Esophagus muscularis mucosa (tissue), 4 donors: ENCODE measurements at places on chromosomes 12 and 14. TPM values are rescaled to one million over a fixed set of nuclear protein-coding genes. Genes with fewer than 3 reads are reported as not detected.

The G2E3 gene
- 6.7 TPM for total RNA-seq

The CEP83 gene
- total RNA-seq: 21.2 TPM

The EFS gene
- total RNA-seq: 13.1 TPM

The HIGD1C gene
- not detected for total RNA-seq

The RIPK3 gene
- 5.8 TPM for total RNA-seq

The SIRT4 gene
- total RNA-seq: 2.1 TPM

The LTBP2 gene
- total RNA-seq: 88.4 TPM

The EIF2S3B gene
- total RNA-seq: 0.17 TPM

The SDS gene
- total RNA-seq: 13.6 TPM

The KLRK1 gene
- 0.19 TPM for total RNA-seq

The C12orf54 gene
- not detected for total RNA-seq

The RFLNA gene
- total RNA-seq: 1.2 TPM

The MIPOL1 gene
- 6.5 TPM for total RNA-seq

GRCh38 chr12:104823985-104824461, 134.1 kb downstream of the SLC41A2 start:
- no peaks in the 10 kb centered on the region for H3K36me3 ChIP-seq
- no peak overlapping the region for H3K4me3 ChIP-seq
- no peaks in the 10 kb centered on the region for H3K4me1 ChIP-seq
- no peak overlapping the region for H3K27ac ChIP-seq
- no peak for DNase-seq

- H3K4me3 ChIP-seq: no peak overlapping the region
- H3K36me3 ChIP-seq: no peaks in the 10 kb centered on the region
- no peak overlapping the region for H3K27ac ChIP-seq
- H3K27me3 ChIP-seq: no peaks in the 10 kb centered on the region
Measured at GRCh38 chr14:55418411-55418810, 6.8 kb upstream of the ATG14 start.

GRCh38 chr12:57058454-57058853, 8.5 kb upstream of the MYO1A start:
- H3K27ac ChIP-seq: no peak overlapping the region
- H3K36me3 ChIP-seq: peaks cover 20% of the 10 kb centered on the region
- H3K4me3 ChIP-seq: no peak overlapping the region

DNA sequence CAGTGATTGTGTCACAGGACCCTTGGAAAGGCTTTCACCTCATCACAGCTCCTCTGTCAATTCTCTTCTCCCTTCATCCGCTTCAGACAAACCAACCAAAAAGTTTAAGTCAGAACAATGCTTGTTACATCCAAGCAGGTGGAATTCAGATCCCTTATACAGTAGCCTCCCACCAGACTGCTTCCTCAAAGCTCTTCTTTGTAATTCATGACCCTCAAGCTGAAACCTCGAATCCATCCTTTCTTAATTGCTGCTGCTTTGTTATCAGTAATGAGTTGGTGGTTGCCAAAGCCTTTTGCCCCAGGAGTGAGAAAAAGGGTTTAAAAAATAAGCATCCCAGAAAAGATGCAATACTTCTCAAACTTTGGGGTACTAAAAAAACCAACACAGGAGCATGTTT, 9.5 kb downstream of the BEST3 start:
- no peak for DNase-seq
- no peaks in the 10 kb centered on the region for H3K27me3 ChIP-seq
- no peaks in the 10 kb centered on the region for H3K36me3 ChIP-seq
- no peak overlapping the region for H3K4me3 ChIP-seq
- H3K27ac ChIP-seq: no peak overlapping the region
- no peaks in the 10 kb centered on the region for H3K4me1 ChIP-seq

- no peaks in the 10 kb centered on the region for H3K36me3 ChIP-seq
- H3K27me3 ChIP-seq: no peaks in the 10 kb centered on the region
- H3K4me3 ChIP-seq: peak overlapping the region; percentile 97
- DNase-seq: no peak
- H3K27ac ChIP-seq: peak overlapping the region; percentile 99
Measured at GRCh38 chr14:93331728-93332396, 974 bp downstream of the BTBD7 start.

GRCh38 chr12:49874142-49874897, 29.4 kb downstream of the FAIM2 start:
- no peak overlapping the region for H3K27ac ChIP-seq
- no peaks in the 10 kb centered on the region for H3K27me3 ChIP-seq
- no peak for DNase-seq
- H3K36me3 ChIP-seq: no peaks in the 10 kb centered on the region

- H3K36me3 ChIP-seq: peaks cover 13% of the 10 kb centered on the region
- no peak overlapping the region for H3K27ac ChIP-seq
- H3K27me3 ChIP-seq: no peaks in the 10 kb centered on the region
- DNase-seq: no peak
- no peak overlapping the region for H3K4me3 ChIP-seq
Measured at GRCh38 chr14:20441461-20441860, 5.5 kb upstream of the KLHL33 start.

GRCh38 chr14:89347885-89348284, 69.1 kb downstream of the FOXN3 start:
- no peaks in the 10 kb centered on the region for H3K27me3 ChIP-seq
- no peaks in the 10 kb centered on the region for H3K36me3 ChIP-seq
- peaks cover 47% of the 10 kb centered on the region for H3K4me1 ChIP-seq
- H3K4me3 ChIP-seq: no peak overlapping the region

DNA sequence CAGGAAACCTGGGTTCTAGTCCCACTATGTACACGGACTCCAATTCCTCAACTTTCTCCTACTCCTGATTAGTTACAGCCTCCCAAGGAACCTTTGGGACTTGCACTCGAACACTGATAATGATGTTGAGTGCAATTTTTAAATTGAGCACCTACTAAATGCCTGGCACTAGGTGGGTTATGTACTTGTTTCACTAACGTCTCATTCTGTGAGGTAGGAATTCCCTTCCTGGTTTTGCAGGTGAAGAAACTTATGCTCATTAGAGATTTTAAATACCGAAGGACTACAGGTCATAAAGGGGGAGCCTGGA, 536 bp downstream of the PARPBP start:
- H3K27ac ChIP-seq: peak overlapping the region; percentile 84
- DNase-seq: no peak
- peaks cover 20% of the 10 kb centered on the region for H3K4me1 ChIP-seq

DNA sequence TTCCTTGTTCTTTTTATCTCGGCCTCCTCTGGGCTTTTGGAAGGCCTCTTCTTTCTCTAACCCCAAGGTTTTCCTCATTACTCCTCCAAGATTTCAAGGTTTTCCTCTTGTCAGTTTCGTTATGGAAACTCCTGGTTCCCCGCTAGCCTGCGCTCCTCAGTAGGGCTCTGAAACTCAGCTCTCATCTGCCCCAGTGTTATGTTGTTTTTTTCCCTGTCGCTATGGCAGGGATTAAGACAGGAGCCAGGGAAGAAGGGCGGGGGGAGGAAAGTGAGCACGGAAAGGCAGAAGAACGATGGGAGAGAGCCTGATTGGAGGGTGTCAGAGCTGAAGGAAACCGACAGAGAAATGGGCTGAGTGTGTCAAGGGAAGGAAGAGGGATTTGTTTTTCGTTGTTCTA, 26.5 kb upstream of the JDP2 start:
- peak overlapping the region; percentile 28 for H3K4me3 ChIP-seq
- H3K36me3 ChIP-seq: no peaks in the 10 kb centered on the region
- DNase-seq: no peak
- peaks cover 29% of the 10 kb centered on the region for H3K4me1 ChIP-seq
- H3K27ac ChIP-seq: peak overlapping the region; percentile 84

- no peaks in the 10 kb centered on the region for H3K36me3 ChIP-seq
- DNase-seq: no peak
- no peak overlapping the region for H3K4me3 ChIP-seq
- no peaks in the 10 kb centered on the region for H3K4me1 ChIP-seq
- H3K27ac ChIP-seq: no peak overlapping the region
Measured at GRCh38 chr12:93025145-93026103, 96.3 kb upstream of the EEA1 start.

DNA sequence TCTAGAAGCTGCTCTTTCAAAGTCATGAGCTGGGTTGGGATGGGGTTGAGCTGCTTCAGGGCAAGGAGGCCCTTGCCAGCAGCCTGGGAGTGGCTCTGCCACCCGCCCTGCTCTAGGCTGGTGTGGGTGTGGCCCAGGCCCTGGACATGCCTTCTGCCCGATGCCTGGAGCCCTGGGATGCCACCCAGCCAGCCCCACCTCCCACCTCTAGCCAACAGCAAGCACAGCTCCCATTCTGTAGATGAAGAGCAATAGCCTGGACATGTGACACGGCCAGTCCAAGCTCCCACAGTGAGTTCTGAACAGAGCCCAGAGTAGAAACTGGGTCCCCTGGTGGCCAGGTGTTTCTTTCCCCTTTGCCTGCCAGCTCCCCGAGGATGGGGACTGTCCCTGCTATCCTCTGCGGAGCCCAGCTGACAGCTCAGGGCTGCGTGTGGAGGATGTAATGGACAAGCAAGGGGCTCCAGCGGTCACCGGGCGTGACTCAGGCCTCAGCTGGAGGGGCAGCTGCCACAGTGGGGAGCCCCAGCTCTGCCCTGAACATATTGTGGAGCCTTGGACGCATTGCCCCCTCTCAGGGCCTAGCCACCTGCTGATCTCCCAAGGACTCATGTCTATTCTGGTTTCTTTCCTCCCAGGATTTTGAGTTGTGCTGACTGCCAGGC, 165.2 kb downstream of the TSPAN9 start:
- peaks cover 6% of the 10 kb centered on the region for H3K36me3 ChIP-seq
- H3K4me1 ChIP-seq: no peaks in the 10 kb centered on the region
- DNase-seq: no peak
- H3K27ac ChIP-seq: no peak overlapping the region
- no peaks in the 10 kb centered on the region for H3K27me3 ChIP-seq
- H3K4me3 ChIP-seq: no peak overlapping the region

GRCh38 chr12:64097366-64098105, 124.6 kb downstream of the KICS2 start:
- peak; percentile 29 for DNase-seq
- H3K4me1 ChIP-seq: no peaks in the 10 kb centered on the region
- H3K4me3 ChIP-seq: no peak overlapping the region
- peaks cover 5% of the 10 kb centered on the region for H3K36me3 ChIP-seq

DNA sequence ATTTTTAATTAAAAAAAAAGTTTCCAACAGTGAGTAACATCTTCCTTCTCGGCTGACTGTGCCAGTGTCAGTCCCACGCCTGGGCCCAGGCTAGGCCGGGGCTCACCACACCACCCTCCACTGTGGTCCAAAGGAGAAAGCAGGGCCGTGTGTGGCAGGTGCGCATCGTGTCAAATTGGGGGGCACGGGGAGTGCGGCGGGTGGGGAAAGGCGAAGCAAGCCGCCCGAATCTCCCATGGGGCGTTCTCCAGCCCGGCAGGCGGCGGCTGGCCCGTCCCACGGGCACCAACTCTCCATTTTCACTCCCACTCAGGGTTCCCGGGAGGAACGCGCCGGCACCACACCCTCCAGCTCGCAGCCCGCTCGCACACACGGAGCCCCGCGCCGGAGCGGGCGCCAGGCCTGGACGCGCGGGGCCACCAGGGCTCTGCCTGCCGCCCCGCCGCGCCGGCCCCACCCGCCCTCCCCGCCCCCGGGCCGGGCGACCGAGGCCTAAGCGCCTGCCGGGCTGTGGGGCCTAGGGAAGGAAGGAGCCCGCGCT, 604 bp downstream of the EEA1 start:
- peak overlapping the region; percentile 91 for H3K4me3 ChIP-seq
- H3K4me1 ChIP-seq: peaks cover 38% of the 10 kb centered on the region
- no peaks in the 10 kb centered on the region for H3K36me3 ChIP-seq
- peak overlapping the region; percentile 99 for H3K27ac ChIP-seq
- no peak for DNase-seq
- no peaks in the 10 kb centered on the region for H3K27me3 ChIP-seq

DNA sequence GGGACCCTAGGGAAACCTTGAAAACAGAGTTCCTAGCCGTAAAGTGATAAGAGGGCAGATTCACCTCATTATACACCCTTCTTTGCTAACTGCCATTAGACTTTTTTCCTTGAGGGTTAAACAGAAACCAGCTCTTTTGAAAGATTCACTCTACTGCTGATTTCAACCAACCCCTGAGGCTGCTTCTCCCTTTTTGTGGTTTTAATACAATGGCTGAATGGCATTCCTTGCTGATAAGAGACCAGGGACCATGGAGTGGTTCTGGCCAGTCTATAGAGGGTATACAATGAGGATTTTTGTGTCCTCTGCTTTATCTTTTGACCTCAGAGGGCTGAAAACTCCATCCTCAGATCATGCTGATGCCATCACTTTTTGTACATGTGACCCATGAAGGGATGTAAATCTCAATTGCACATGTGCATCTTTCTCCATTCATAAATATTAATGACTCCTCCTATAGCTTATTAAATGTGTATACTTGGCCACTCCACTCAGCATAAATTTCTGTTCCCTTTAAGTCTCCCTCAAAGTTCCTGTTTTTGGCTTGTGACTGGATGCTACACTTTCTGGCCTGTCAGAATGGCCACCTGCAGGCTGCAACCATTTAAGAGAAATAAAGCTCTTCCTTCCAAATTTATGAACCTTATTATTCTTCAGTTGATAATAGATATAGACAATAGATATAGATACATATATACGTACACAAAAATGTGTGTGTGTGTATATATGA, 233.8 kb upstream of the SEL1L start:
- H3K4me1 ChIP-seq: no peaks in the 10 kb centered on the region
- H3K4me3 ChIP-seq: no peak overlapping the region
- H3K27ac ChIP-seq: no peak overlapping the region
- no peaks in the 10 kb centered on the region for H3K27me3 ChIP-seq

GRCh38 chr14:99990268-99991170, 74.7 kb upstream of the EVL start:
- no peak overlapping the region for H3K27ac ChIP-seq
- H3K4me1 ChIP-seq: peaks cover 4% of the 10 kb centered on the region
- H3K36me3 ChIP-seq: no peaks in the 10 kb centered on the region
- no peak for DNase-seq
- H3K4me3 ChIP-seq: no peak overlapping the region
- no peaks in the 10 kb centered on the region for H3K27me3 ChIP-seq

DNA sequence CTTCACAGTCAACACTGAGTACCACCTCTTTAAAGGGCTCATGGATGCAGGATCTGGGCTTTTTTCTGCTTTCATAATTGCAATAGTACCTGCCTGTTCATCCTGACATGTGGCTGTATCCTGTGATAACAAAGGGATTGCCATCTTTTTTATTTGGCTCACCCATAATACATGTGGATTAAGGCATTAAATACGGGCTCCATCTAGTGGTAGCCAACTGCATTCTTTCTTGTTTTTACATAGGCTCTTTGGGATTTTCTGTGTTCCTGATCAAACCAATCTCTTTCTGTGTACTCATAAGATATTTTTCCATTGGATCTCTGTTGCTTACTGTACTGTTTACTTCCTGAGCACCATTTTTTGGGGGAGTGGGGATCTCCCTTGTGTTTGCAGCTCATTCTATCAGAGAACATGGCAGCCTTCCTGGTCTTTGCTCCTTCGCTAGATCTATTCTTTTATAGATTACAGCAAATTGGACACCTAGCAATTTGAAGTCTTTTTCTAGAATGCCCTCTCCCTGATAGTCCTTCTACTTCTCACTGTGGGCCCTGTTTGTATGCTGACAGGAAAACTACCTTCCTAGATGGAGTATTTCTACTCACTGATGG, 723.4 kb upstream of the MDGA2 start:
- no peaks in the 10 kb centered on the region for H3K27me3 ChIP-seq
- no peak overlapping the region for H3K4me3 ChIP-seq
- H3K27ac ChIP-seq: no peak overlapping the region
- H3K4me1 ChIP-seq: no peaks in the 10 kb centered on the region
